HuH-7 (cell line): ENCODE measurements at places on chromosomes 12 and 14.

DNA sequence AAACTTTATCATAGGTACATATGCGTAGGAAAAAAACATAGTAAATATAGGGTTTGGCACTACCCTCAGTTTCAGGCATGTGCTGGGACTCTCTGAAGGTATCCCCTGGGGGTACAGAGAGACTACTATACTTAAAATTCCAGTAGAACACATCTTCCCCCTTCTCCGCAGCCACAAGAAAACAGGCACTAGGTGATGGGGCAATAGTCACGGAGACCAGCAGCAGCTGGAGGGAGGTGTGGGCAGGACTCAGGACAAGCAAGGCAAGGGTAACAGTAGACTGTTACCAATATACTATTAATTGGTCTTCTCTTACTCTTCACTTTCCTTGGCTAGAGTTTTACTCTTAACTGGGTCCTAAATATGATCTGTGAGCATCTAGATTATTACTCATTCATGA lies 4.6 kb upstream of the PAPOLA start:
- no peak for DNase-seq

GRCh38 chr12:21369141-21369980 lies 3.3 kb upstream of the IAPP start:
- DNase-seq = no peak

DNA sequence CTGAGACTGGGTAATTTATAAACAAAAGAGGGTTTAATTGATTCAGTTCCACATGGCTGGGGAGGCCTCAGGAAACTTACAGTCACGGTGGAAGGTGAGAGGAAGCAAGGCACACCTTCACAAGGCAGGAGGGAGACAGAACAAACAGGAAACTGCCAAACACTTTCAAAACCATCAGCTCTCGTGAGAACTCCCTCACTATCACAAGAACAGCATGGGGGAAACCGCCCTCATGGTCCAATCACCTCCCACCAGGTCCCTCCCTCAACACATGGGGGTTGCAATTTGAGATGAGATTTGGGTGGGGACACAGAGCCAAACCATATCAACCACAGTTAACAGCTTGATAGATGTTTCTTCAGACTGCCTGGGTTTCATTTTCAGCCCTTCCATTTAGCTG lies 6.2 kb upstream of the GNPNAT1 start:
- DNase-seq = no peak

DNA sequence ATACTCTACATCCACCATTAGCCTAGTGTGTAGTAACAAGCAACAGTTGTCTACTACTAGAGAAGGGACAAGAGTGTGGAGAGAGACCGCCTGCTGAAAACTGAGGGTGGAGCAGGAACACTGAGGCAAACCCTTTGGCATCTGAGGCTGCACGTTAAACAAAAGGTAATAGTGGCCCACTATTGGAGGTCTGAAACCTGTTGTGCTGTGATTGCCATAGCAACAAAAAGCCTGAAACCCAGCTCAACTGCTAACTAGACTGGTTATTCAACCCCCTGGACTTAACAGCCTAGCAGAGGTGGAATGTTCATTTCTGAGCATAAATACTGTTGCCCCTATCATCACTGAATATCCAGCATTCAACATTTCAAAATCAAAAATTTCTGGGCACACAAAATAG lies 43.0 kb downstream of the PPP4R4 start:
- DNase-seq = no peak

DNA sequence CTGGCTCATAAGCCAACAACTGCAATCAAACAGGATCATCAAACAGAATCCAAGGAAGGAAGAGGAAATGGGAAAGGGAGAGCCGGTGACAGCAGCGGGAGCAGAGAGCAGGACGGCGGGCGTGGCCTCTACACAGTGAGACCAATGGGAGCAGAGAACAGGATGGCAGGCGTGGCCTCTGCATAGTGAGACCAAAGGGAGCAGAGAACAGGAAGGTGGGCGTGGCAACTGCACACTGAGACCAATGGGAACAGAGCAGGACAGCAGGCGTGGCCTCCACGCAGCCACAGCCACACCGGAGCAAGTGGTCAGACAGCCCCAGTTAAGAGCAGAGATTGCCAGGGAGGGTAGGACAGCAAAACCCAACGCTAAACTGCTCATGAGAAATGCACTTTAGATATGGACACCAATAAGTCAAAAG lies 16.4 kb downstream of the LRCOL1 start:
- peak; percentile 89 for DNase-seq

DNA sequence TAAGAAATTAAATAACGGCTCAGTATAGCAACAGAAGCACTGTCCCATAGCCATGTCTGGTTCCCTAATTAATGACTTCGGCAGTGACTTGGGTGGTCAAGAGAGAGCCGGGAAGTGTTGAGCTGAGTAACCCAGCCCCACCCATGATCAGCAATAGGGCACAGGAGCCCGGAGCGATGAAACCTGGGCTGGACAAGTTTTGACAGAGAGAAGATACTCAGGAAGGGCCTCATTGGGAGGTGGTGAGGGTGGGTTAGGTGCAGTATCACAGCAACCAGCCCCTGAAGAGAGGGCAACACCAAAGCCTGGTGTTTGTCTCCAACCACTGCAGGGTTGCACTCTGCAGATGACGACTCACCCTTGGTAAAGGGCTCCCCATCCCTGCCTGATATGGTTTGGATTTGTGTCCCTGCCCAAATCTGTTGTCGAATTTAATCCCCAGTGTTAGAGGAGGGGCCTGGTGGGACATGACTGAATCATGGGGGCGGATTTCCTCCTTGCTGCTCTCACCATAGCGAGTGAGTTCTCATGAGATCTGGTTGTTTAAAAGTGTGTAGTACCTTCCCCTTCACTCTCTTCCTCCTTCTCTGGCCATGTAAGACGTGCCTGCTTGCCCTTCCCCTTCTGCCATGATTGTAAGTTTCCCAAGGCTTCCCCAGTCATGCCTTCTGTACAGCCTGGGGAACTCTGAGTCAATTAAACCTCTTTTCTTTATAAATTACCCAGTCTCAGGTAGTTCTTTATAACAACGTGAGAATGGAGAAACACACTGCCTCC lies 124.9 kb upstream of the MED13L start:
- DNase-seq = no peak

DNA sequence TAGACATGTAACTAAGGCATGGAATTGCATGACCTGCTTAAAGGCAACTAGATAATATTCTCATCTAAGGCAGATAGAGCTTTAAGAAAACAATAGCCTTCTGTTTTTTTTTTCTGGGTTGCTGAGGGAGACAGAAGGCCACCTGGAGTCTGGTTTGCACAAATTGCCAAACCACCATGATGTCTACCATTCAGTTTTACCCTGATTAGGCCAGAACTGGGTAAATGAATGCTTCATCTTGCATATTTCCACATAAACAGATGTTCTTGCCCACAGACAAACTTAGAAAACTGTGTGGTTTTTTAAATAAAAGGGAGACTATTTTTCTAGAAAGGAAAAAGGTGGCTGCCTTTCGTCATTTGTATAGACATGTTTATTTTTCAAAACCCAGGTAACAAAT lies 278.7 kb upstream of the PRICKLE1 start:
- DNase-seq = no peak
